ENCODE measurements at places on chromosomes 1 and 21. TPM values are rescaled to one million over a fixed set of nuclear protein-coding genes. Genes with fewer than 3 reads are reported as not detected.

DNA sequence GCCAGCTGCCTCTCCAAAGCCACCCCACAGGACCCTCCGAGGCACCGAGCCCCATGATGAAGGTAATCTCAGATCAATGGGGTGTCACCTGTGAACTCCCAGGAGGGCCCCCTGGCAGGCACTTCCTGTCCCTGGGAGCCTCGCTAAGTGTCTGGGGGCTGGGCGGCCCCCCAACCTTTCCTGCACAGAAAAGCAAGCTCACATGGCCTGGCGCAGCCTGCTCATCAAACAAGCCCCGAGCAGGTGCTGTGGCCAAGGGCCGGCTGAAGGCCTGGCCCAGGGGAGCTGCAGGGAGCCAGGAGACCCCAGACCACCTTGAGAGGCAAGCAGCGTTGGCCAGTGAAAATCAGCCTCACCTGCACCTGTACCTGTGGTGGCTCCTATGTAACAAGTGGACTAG is 2.9 kb downstream of the RIPK4 start:
- peaks cover 35% of the 10 kb centered on the region for H3K4me1 ChIP-seq
- H3K27ac ChIP-seq: no peak overlapping the region
- H3K27me3 ChIP-seq: peaks cover 29% of the 10 kb centered on the region
- no peak overlapping the region for H3K4me3 ChIP-seq
- H3K36me3 ChIP-seq: no peaks in the 10 kb centered on the region

- no peak overlapping the region for H3K27ac ChIP-seq
- H3K4me3 ChIP-seq: no peak overlapping the region
- DNase-seq: peak; percentile 67
Observed at GRCh38 chr1:41936107-41936506, 17.4 kb upstream of the HIVEP3 start.

- H3K4me1 ChIP-seq: peaks cover 14% of the 10 kb centered on the region
- no peak overlapping the region for H3K27ac ChIP-seq
- no peaks in the 10 kb centered on the region for H3K36me3 ChIP-seq
- DNase-seq: peak; percentile 77
- H3K4me3 ChIP-seq: no peak overlapping the region
- peaks cover 17% of the 10 kb centered on the region for H3K27me3 ChIP-seq
Observed at GRCh38 chr1:62295921-62296491, 23.2 kb downstream of the KANK4 start.

GRCh38 chr1:98327220-98327861 is 334.2 kb upstream of the SNX7 start:
- H3K27ac ChIP-seq: peak overlapping the region; percentile 88
- DNase-seq: peak; percentile 91
- H3K36me3 ChIP-seq: no peaks in the 10 kb centered on the region
- peaks cover 56% of the 10 kb centered on the region for H3K4me1 ChIP-seq
- H3K27me3 ChIP-seq: no peaks in the 10 kb centered on the region

- H3K4me3 ChIP-seq: no peak overlapping the region
- H3K4me1 ChIP-seq: no peaks in the 10 kb centered on the region
- H3K36me3 ChIP-seq: no peaks in the 10 kb centered on the region
- no peak for DNase-seq
- H3K27ac ChIP-seq: no peak overlapping the region
Observed at GRCh38 chr1:205522692-205523091, 18.2 kb downstream of the CDK18 start.

The ELAPOR1 gene
- 1.2 TPM for total RNA-seq

The SPRR4 gene
- not detected for total RNA-seq

The DCLRE1B gene
- 8.1 TPM for total RNA-seq

The IL10 gene
- total RNA-seq: not detected

The HORMAD1 gene
- total RNA-seq: not detected

All from astrocyte (in vitro differentiated cells and primary cell).